Memory B cell (primary cell): ENCODE measurements at places on chromosomes 2 and 18.

GRCh38 chr2:39902103-39902502 is 123.0 kb upstream of the THUMPD2 start:
- no peak for DNase-seq

GRCh38 chr2:18349421-18349820 is 211.0 kb downstream of the RDH14 start:
- DNase-seq = no peak

DNA sequence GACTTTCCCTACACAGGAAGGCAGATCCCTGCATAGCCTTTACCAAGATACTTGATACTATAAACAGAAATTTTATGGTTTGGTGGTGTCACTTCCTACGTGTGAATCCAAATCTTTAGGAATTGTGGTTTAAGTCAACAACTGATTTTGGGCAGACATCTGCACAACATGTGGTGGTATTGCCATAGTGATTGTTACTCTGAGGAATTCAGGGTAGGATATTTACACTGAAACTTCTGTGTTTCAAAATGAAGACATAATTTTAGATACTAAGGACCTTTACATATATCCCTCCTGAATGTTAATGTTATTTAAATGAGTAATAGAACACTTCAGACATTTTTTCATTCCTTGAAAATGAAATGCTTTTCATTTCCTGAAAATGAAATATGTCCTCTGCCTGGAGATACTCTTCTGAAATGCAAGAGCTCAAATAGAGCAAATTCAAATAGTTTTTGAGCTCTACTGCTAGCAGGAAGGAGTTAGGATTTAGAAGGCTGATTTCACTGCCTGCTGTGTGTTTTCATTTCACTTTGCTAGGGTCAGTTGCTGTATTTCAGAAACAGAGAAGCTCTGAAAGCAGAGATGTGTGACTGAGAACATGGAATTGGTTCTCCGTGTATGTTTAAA is 77.2 kb downstream of the MDH1 start:
- DNase-seq = no peak

GRCh38 chr18:10094154-10094553 is 180.3 kb downstream of the VAPA start:
- no peak for DNase-seq

GRCh38 chr2:200509612-200510433 is at the start of gene KCTD18:
KCTD18 (minus strand) TSS chr2:200510068; CDS start chr2:200507016, 3,052 bp downstream.
- DNase-seq = peak; percentile 90

- DNase-seq = no peak
These were observed 260.9 kb upstream of the TFPI start for GRCh38 chr2:187815113-187815512.

DNA sequence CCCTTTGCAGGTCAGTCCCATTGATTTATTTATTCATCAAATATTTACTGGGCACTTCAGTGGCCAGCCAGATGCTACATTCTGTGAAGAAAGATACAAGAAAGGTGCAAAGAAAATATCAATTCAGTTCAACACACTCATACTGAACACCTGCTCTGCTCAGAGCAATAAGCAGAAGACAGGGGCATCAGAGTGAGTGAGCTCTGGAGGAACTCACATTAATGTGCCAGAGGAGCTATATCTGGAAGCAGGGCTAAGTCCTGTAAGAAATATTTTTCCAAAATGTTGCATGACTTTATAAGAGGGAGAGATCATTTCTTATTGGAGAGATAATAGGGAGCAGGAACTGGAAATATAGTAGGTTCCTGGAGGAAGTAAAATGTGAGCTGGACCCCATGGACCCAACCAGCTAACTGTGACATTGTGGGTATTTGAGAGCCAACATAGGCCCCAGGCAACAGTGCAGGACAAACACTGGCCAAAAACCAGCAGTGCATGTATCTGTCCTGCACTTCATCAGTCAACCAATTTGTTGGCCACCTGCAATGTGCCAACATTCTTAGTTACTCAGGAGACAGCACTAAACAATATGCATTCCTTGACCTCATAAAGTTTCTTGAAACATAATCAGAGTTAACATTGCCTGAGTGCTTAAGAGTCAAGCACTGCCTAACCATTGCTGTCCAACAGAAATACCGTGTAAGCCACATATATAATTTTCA is 102.7 kb upstream of the PTPRM start:
- DNase-seq = no peak

- no peak for DNase-seq
These were observed 66.7 kb downstream of the EDAR start for GRCh38 chr2:108922141-108922915.
